ENCODE measurements at places on chromosomes 5 and 9.

GRCh38 chr9:128683340-128684064, 5.5 kb upstream of the SET start:
- no peak for DNase-seq

DNA sequence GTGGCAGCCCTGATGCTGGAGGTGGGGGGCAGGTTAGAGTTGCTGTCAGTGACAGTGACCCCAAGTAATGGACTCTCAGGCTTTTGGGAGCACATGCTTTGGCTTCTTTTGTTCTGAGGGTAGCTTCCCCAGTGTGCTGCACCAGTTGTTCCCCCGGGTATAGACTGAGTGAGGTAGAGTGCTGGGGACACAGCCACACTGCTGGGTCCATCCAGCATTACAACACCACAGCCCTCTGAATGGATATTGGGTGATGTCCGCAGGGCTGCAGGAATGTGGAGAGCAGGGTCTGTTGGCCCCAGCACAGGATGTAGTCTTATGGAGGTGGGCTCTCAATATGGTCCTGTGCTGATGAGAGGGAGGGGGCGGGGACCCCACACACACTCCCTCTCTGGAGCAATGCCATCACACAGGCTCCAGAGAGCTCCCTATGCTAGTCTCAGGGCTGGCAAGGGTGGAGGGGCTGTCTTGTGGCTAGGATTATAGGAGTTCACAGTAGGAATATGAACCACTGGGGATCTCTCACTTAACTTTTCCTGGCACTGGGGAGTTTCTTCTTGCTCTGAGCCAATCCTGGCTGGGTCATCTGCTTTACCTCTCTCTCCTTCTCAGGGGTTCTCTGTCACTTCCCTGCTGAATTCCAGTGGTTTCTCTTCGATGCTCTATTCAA, 20.7 kb downstream of the OSMR start:
- DNase-seq: no peak

- no peak for DNase-seq
These were observed 155.0 kb downstream of the TLE1 start for GRCh38 chr9:81534138-81534875.

GRCh38 chr9:21404146-21404545, 4.8 kb upstream of the IFNA8 start:
- no peak for DNase-seq

GRCh38 chr5:110956913-110957813, 114.3 kb upstream of the TSLP start:
- no peak for DNase-seq

DNA sequence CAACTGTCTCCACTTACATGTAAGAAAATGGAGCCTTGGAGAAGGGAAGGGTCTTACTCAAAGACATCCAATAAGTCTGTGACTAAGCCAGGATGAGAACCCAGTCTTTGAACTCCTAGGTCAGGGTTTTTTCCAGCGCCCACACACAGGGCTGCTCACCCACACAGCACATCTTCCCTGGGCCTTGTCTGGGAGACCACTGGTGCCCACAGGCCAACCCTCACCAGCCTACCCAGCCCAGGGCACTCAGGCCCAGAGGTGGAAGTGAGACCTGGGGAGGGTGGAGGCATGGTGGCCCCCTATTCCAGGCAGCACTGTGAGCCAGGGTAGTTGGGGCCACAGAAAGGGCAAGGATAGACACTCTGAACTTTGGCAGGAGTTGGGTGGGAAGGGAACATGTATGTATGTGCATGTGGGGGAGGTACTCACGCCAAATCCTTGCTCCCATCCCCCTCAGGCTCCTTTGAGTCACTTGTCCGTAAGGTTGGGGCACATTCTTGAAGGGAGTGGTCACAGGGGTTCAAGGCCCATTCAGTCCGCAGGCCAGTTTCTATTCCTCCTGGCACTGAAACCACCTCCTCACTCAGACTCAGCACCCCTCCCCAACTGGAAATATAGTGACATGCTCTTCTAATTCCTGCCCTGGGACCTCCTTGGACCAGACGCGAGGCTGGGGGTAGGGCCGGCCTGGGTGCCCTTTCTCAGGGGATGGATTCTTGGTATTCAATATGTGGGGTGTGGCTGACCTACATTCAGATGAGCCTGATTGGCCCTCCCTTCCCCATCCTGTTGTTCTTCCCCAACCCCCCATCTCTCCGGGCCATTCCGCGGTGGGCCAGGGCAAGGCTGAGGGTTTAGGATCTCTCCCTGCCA, 2.9 kb upstream of the SLC4A9 start:
- no peak for DNase-seq

GRCh38 chr9:27261517-27262211, 35.3 kb downstream of the EQTN start:
- DNase-seq: no peak

GRCh38 chr9:87676976-87677775, 48.7 kb upstream of the CTSL start:
- no peak for DNase-seq

- DNase-seq: no peak
These were observed 34.4 kb downstream of the INSYN2B start for GRCh38 chr5:169945831-169946261.

DNA sequence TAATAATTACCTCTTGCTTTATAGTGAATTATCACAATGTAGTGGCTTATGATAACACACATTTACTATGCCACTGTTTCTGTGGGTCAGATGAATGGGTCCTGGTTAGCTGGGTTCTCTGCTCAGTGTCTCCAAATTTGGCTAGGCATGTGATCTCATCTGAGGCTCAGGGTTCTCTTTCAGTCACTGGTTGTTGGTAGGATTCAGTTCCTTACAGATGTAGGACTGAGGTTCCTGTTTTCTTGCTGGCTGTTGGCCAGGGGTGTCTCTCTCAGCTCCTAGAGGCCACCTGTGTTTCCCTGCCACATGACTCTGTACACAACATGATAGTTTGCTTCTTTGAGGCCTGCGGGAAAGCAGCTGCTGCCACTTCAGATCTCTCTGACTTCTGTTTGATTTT, 7.1 kb downstream of the NFX1 start:
- DNase-seq: no peak

DNA sequence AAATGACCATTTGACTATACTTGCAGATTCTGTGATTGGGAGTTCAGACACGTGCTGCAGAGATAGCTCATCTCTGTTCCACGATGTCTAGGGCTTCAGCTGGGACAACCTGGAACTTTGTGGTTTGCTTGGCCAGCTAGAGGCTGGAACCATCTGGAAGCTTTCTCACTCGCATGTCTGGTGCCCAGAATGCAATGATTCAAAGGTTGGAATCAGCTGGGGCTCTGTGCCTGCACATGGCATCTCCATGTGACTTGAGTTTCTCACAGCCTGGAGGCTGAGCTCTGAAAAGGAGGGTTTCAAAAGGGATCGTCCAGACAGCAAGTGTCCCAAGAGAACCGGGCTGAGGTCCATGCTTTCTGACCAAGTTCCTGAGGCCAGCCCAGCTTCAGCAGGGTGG, 465.2 kb downstream of the GADD45G start:
- DNase-seq: no peak

GRCh38 chr9:69495296-69495695, 170.3 kb downstream of the ENTREP1 start:
- no peak for DNase-seq

DNA sequence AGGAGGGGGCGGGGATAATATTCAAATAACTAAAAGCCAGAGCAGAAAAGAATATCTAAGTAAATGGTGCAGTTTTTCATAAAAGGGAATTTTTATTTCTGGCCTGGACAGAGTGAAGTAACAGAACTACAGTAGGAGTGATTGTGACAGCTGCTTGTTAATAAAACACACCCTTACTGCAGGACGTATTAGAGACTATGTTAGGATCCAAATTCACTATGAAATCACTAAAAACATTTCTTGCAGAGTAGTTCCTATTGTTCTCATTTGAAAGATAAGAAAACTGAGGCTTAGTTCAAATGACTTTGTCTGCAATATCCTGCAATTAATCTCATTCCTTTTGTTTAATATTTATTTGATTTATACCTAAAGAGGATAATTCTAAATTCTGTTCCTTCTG, 39.5 kb downstream of the FAM174A start:
- no peak for DNase-seq

GRCh38 chr9:126533926-126534310, 79.8 kb upstream of the LMX1B start:
- DNase-seq: no peak

GRCh38 chr5:89686081-89686765, 723.3 kb downstream of the CETN3 start:
- no peak for DNase-seq

GRCh38 chr5:111422245-111422644, 90.1 kb downstream of the STARD4 start:
- no peak for DNase-seq

- no peak for DNase-seq
These were observed 330.7 kb downstream of the CAAP1 start for GRCh38 chr9:26561928-26562327.

All from cortex of kidney (tissue), 1 donor.